Activated CD4-positive, alpha-beta T cell treated with anti-CD3 and anti-CD28 coated beads for 48 hours (primary cell): ENCODE measurements at places on chromosomes 3 and 15.
A peak's percentile ranks its signal among the peaks of the same experiment; 100 is the strongest.

DNA sequence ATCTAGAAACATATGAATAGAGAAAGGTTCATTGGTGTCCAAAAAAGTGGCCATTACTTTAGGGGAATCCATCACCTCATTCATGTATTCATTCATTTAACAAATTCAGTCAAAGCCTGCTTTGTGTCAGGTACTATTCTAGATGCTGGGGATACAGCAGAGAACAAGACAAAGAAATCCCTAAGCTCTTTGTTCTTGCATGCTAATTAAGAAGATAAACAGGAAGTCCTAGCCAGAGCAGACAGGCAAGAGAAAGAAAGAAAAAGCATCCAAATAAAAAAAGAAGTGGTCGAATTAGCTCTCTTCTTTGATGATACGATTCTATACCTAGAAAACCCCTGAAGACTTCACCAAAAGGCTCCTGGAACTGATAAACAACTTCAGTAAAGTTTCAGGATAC is 12.4 kb upstream of the ZMAT3 start:
- DNase-seq = no peak

GRCh38 chr15:62994975-62995681 is 47.4 kb upstream of the TPM1 start:
- no peak for DNase-seq

- no peak for DNase-seq
Measured at GRCh38 chr3:123444744-123445143, 4.1 kb downstream of the ADCY5 start.

DNA sequence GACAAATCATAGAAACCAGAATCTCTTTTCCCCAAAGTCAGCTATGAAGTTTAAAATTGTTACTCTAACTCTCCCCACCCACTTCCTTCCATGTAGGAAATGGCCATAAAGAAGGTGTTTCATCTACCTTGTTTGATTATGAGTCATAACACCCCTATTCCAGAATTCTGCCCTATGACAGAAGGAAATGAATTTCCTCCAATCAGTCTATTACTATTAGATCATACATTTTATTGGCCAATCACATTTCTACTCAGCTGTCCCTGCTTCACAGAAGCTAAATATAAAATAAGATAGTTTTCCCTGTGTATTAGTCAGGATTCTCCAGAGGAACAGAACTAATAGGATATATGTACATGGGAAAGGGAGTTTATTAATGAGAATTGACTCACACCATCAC is 102.1 kb downstream of the TGFBR2 start:
- no peak for DNase-seq

DNA sequence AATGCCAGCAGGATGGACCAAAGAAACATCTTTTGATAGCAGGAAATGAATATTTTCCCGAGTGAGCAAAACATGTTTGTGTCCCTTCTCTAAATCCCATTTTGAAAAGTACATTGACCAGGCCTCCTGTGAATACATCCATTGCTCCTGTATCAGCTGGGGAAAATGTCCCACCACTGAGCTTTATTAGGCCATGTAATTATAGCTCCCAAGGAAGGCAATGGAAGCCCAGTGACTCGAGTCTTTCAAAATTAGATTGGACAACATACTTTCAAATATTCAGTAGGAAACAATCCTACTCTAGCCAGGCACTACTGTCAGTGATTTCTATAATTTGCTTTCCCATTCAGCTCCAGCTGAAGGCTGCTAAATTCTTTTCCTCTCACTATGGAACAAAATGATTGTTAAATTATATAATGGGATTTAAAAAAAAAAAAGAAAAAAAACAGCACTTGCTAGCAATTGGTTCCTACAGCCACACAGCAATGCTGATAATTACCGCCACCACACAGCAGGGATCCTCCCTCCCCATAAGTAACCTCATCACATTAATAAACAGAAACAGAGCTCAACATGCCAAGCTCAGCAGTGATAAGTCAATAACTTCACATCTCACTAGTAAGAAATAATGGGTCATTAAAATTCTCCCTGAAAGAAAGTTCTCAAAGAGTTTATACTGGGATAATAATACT is 172.4 kb upstream of the SLC2A2 start:
- no peak for DNase-seq

GRCh38 chr15:72312605-72313447 is 7.1 kb downstream of the CELF6 start:
- DNase-seq = peak; percentile 72

DNA sequence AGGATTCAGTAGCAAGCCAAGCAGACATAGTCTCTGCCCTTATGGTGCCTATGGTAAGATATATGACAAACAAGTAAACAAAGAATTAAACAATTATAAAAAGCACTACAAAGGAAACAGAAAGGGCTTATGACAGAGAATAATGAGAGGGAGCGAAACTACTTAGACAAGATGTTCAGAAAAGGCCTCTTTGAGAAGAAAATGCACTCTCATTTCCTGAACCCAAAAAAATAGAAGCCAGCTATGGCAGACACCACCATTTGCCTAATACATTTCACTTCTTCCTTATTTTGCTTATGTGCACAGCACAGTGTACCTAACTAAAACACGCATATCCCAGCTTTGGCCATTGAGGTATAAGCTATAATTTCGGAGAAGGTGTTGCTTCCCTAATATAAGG is 465.5 kb upstream of the PPP2R3A start:
- DNase-seq = no peak

DNA sequence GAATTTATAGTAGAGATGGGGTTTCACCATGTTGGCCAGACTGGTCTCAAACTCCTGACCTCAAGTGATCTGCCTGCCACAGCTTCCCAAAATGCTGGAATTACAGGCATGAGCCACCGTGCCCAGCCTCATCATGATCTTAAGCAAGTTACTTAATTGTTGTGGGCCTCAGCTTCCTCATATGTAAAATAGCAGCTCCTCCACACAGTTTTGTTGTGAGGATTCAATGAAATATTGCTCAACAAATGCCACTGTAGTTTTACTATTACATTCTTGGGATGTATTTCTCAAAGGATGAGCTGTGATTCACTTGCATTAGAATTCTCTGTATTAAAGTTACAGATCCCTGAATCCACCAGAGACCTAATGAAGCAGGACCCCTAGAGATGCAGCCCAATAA is 168.8 kb downstream of the ADAMTS9 start:
- no peak for DNase-seq
